ENCODE measurements at places on chromosomes 12 and 14.

GRCh38 chr12:50055831-50056638 lies 1.4 kb upstream of the ASIC1 start:
- no peak for DNase-seq

- DNase-seq: peak; percentile 65
Observed at GRCh38 chr14:99605299-99605961, 1.4 kb upstream of the CCDC85C start.

- no peak for DNase-seq
Observed at GRCh38 chr14:69288011-69288771, 28.2 kb downstream of the GALNT16 start.

DNA sequence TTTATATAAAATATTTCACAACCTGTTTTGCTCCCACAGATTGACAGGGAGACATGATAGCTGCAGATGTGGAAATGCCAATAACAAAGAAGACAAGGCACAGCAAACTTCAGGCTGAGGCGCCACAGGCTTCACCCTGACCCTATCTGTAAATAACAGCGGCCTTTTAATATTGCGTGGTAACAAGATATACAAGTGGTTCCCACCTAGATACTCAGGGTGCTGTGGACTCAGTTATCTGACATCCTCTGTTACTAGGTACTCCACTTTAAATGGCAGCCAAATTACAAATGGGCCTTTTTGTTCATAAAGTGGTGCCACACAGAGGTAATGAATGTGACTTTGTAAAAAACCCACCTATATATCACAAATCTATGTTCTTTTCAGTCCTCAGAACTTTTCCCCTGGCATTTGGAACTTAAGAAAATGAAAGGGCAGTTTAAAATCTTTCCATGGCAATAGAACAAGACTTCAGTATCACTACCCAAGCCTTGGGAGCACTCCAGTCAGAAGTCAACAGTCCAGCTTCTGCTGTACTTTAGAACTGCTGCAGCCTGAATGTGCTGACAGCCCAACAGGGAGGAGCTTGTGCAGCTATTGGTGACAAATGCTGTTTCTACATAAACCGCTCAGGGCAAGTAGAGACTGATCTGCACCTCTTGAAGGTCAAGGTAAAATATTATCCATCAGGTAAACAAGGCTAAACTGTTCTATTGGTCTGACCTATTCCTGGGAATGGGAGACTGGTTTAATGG lies 86.2 kb upstream of the DCD start:
- DNase-seq: no peak

- DNase-seq: no peak
Observed at GRCh38 chr12:25308756-25309155, 58.0 kb upstream of the KRAS start.

DNA sequence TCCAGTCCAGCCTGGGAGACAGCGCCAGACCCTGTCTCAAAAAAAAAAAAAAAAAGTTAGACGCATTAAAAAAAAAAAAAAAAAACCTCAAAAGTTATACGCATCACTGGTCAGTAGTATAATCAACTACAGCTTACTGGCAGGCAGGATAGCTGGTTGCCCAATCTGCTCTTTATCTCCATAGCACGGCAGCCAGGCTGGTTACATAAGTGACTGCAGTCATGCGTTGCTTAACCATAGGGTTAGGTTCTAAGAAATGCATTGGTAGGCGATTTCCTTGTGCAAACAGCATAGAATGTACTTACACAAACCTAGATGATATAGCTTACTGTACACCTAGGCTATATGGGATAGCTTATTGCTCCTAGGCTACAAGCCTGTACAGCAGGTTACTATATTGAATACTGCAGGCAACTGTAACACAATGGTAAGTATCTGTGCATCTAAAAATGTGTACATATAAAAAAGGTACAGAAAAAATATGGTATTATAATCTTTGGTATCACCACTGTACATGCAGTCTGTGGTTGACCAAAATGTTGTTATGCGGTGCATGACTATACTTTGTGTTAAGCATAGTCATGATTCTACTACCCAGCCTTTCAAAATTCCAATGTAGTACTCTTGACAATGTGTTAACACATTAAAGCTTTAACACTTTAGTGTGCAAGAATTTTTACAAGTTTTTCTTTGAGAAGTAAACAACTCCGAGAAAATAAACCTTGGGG lies 8.1 kb downstream of the L2HGDH start:
- DNase-seq: peak; percentile 17

GRCh38 chr12:39272871-39273655 lies 169.9 kb downstream of the KIF21A start:
- DNase-seq: peak; percentile 14
